Nucleus accumbens (tissue), 56 donors: ENCODE measurements at places on chromosomes 3 and 15.

GRCh38 chr15:66883284-66883911 lies 181.4 kb downstream of the SMAD6 start:
- peak; percentile 21 for DNase-seq

GRCh38 chr3:20375302-20375701 lies 189.3 kb upstream of the SGO1 start:
- no peak for DNase-seq

GRCh38 chr3:58384381-58385090 lies 49.1 kb downstream of the PDHB start:
- DNase-seq, result no peak

DNA sequence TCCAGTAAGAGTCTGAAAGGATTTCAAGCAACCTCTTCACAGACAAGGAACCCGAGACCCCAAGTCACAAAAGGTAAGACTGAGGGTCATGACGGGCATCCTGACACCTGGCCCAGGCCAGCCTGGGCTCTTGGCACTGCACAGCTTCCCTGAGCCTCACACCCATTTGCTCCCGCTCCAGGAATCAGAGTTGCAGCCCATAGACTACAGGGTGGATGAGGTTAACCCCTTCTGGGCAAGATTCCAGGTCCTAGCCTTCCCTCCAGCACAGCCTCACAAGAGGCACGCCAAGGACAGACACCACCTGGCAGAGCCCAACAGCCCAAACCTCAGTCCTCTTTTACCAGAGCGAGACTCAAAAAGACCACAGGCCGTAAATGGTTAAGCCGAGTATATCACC lies 36.2 kb downstream of the RBPMS2 start:
- DNase-seq, result no peak

- DNase-seq, result no peak
Observed at GRCh38 chr15:33461671-33462070, 150.9 kb downstream of the RYR3 start.

GRCh38 chr3:31364188-31364587 lies 168.5 kb upstream of the STT3B start:
- DNase-seq, result no peak

- DNase-seq, result peak; percentile 25
Observed at GRCh38 chr3:10983219-10983916, 9.2 kb upstream of the SLC6A1 start.

DNA sequence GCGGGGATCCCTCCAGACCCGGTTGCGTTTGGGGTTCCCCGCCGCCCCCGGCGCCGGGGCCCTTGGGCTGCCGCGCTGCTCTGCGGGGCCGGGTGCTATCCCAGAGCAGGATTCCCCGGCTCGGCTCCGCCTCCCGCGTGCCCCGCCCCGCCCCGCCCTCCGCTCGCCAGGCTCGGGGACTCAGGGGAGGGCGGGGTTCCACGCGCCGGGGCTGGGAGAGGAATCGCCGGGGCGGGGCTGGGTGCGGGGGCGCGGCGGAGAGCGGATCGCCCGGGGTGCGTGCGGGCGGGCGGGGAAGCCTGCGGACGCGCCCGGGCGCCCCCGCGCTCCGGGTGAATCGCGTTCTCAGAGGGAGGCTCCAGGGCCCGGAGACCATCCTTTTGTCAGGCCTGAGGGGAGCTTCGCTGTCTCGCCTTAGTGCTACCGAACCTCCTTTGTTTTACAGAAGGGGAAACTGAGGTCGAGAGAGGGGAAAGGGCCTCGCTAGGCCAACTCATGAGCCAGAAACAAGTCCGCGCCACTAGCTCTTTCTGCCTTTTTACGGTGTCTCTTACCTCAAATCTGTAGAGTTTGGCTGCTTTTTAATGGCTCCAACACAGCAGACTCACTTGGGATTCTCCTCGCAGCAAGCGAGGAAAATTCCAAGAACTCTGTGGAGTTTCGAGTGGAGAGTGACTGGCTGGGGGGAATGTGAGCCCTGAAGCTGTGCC lies at the start of gene TMEM158:
TMEM158 (minus strand) TSS at position 82 of the 710 bp plus-strand sequence. CDS start 260 bp downstream, outside the sequence.
- DNase-seq, result peak; percentile 45

DNA sequence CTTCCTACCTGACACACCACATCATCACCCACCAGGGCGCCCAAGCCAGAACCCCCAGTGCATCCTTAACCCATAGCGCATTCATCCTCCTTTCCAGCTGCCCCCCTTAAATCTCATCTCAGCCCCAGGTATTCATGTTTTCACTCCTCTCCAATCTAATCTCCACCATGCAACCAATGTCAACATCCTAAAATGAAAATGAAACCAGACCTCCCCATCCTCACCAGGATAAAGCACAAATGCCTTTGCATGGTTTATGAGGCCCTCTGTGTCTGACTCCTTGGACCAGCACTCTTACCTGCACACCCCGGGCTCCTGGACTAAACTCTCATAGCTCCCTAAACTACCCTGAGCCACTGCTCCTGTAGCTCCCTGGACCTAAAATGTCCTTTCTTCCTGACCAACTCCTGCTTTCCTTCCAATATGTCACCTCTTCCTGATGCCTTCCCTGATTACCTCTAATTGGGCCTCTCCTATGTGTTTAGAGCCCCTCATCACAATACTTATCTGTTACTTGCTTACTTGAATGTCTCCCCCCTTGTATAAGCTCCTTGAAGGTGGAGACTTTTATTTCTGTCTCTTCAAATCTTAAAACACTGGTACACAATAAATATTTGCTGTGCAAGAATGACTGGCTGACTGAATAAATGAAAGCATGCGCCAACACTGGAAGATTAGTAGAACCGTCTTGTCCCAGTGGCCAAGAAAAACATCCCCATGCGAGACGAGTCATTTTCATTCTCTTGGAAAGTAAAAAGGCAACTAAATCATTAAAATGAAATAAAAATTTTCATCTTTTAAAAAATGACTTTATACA lies 142.5 kb downstream of the XXYLT1 start:
- DNase-seq, result no peak

DNA sequence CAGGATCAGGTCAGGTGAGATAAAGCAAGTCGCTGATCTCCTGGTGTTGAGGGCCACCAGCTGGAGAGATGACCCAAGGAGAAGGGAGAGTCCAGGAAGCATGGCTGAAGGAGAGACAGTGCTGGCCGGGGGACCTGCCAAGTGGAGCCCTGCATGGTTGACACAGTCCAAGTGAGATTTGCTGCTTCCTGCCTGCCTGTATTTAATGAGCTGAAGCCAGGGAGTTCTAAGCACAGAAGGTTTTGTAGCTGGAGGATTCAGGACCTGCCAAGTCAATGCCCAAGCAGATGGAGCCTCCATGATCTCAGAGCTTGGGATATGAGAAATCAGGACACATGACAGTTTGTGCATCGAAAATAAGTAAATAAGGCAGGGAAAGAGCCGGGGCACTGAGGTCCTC lies 125.6 kb downstream of the SRGAP3 start:
- DNase-seq, result no peak

DNA sequence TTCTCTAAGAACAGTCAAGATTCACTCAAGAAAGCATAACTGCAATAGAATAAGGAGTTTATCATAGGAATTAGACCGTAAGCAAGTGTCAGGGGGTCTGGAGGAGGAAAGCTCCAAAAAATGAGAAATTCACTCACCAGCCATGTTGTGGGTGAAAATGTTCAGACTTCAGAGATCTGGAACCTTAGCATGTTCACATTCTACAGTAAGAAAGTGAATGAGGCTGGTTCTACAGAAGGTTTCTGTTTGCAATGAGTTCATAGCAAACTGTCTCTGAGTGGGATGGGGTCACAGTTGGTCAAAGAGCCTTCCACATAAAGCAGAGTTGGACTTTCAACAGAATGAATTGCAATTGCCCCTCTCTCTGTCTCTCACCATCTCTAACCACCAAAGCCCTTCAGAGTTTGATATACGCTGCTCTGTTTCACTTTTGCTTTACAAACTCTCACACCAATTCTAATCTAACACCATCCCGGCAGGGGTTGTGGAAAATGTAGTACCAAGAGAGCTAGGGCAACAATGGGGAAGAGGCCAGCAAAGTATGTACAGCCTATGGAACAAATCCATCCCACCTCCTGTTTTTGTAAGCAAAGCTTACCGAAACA lies 581.8 kb upstream of the UBE2E2 start:
- DNase-seq, result no peak

DNA sequence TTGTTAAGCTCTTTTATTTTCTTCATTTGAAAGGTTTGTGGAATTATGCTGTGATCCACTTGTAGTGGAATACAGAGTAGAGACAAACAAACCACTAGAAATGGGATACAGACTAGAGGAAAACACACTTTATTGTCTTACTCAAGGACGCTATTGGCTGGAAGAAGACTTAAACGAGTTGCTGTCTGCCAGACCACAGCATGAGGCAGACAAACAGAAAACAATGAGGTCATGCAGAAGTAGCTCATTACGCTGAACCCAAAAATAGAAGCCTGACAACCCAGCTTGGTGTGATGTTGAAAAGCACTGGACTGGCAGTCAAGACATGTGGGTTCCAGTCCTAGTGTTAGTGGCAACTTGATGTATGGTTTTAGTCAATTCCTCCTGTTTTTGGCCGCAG lies 62.4 kb upstream of the P3H2 start:
- no peak for DNase-seq

GRCh38 chr3:16182183-16182582 lies 7.7 kb downstream of the GALNT15 start:
- DNase-seq, result no peak

DNA sequence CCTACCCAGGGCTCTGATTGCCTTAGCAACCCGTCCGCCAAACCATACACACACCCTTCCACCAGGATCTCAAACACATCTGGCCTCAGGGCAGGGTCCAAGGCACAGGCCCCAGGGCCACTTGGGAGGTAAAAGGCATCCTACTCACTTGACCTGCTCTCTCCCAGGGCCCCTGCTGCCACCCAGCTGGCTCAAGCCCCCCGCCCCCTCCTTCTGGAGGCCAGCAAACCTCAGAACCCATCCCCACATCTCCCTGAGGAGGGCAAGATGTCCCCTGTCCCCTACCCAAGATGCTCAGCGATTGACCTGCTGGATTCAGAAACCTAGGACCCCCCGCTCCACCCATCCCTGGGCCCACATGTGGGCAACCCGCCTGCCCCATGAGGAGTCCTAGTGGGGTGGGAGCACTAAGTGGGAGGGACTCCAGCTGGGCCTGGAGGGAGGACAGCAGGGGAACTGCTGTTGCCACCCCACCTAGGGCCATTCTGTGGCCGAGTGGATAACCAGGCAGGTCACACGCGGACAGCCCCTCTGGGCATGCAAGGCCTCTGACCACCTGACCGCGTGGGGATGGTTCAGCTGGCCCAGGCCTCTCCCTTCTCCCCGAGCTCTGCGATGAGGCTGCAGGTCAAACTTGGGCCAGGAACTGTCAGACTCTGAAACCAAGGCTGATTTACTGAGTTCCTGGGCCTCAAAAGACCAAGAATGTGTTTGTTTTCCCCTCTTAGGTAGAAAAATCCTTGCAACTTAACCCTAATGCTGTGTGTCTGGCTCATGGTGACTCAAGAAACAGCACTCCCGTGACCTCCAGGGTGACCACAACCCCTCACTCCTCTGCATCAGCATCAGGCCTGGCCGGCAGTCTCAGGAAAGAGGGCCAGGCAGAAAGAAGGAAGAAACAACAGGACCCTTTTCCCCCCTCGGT lies 4.2 kb downstream of the MFGE8 start:
- DNase-seq, result no peak

GRCh38 chr3:4882548-4882947 lies 96.7 kb upstream of the BHLHE40 start:
- DNase-seq, result no peak

DNA sequence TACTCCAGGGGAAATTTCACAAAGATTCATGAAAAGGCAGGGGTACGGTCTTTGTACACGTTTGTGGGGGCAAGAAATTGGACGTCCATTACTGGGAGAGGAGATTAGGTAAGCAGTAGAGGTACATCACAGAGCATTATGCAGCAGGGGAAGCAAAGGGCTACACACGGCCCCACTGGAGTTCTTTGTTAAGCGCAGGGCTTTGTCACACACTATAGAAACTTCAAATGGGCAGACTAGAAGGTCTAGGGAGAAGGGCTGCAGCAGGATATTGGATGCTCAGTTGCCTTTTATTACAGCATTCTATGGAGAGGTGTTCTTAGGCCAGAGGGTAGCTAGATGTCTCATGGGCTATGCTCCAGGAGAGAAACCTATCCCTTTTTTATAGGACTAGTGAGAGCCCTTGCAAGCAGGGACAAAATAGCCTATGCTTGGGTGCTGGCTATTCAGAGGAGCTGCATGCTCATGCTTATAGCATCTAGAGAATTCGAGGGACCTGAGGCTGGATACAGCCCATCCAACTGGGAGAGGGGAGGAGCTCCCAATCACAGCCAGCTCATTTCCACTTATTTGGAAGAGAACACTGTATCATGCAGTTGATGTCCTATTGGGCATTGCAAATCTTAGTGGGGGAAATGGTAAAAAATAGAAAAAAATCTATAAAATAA lies 506.4 kb upstream of the ADAMTS9 start:
- no peak for DNase-seq

DNA sequence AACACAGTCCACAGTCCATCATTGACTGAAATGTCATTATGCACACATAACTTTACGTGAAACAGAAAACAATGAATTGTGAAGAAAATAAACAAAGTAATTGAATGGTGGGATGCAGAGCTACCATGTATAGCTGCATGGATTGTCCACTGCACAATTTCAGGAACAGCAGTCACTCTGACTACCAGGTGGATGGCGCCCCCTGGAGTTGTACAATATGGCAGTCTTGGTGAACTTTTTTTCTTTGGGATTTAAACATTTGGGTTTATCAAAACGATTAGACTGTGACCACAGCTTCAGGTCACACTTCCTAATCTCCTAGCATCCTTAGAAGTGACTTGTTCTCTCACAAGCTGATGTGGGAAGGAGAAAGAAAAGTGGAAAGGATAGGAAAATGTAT lies 48.9 kb upstream of the TCF12 start:
- DNase-seq, result peak; percentile 23

DNA sequence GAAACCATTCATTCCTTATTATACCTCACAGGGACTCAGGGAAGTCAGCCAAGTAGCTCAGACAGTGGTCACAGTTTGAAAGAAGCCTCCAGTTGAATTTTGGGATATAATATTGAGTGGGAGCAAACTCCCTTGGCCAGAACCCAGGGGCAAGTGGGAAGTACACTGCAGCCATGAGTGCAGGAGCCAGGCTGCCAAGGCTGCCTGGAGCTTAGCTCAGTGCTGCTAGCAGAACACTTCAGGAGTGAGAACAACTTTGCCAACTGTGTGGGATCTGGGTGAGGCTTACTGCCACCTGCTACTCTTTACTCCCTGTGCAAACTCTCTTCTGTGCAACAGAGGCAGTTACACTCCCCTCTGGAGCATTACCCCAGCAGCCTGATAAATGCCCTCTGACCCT lies 4.6 kb downstream of the OR5K3 start:
- DNase-seq, result no peak
